Peyer's patch (tissue), 4 donors: ENCODE measurements at places on chromosomes 5 and 9.

GRCh38 chr5:132008163-132008473 lies 3.3 kb downstream of the ACSL6 start:
- DNase-seq: no peak

DNA sequence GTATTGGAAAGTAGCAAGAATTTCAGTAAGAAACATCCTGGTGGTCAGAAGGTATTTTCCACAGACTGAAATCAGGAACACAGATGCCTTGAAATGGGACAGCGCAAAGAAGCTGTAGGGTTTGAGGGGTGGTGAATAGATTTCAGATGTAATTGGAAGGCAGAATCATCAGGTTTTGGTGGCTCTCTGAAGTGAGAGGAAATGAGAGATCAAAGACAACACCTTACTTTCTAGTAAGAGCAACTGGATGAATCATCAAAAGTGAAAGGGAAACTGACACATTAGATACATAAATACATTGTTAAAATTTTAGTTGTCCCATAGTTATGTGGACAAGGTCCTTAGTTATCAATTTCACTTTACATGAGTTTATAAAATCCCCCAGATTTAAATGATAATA lies 188.2 kb upstream of the SLC27A6 start:
- no peak for DNase-seq

- no peak for DNase-seq
Observed at GRCh38 chr5:115575167-115576070, 26.9 kb downstream of the TICAM2 start.

GRCh38 chr9:128485414-128485855 lies 19.1 kb upstream of the GLE1 start:
- DNase-seq: no peak

DNA sequence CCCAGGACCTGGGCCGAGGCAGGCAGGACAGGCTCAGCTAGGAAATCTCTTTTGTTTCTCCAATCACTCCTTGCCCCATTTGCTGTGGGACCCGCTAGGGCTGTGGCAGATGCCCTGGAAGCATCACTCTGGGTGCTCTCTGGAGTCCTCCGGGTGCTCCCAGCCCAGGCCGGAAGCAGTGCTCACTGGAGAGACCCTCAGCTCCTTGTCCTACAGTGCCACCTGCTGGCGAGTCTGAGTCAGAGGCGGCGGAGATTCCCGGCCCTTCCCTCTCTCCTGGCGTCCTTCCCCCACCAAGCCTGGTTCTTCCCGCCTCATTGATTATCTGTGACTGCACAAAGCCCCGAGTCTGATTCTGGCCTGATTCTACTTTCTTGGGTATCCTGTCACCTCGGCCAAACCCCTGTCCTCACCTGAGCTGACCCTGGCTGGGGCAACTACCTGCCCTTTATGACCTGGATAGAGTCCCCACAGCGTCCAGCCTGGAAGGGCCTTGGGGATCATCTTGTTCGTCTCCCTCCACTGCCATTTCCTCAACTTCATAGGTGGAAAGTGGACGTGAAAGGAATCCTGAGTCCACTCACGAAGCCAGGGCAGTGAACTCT lies 7.3 kb upstream of the BARHL1 start:
- DNase-seq: peak; percentile 76

GRCh38 chr5:127995556-127995955 lies 88.0 kb upstream of the SLC12A2 start:
- DNase-seq: no peak

- no peak for DNase-seq
Observed at GRCh38 chr5:177557041-177557647, 2.8 kb upstream of the FAM193B start.

- DNase-seq: no peak
Observed at GRCh38 chr9:4861145-4861544, 68.4 kb downstream of the RCL1 start.

- DNase-seq: no peak
Observed at GRCh38 chr5:161284445-161284844, 262.1 kb downstream of the GABRB2 start.

DNA sequence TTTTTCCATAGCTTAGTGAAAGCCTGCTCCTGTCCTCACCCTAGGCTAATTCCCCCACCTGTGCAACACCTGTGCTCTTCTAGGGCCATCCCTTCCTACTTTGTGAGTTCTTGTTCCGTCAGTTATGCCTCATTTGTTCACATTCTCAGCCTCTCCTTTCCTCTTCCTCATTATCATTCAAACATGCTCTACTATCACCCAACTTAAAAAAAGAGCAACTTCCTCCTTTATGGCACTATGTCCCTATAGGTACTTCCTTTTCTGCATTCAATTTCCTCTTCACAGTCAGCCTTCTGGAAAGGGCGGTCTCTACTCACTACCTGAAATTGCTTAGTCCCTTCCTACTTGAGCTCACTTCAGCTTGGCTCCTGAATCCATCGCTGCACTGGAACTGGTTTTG lies 111.8 kb upstream of the LHFPL2 start:
- DNase-seq: no peak

GRCh38 chr9:2220036-2220435 lies 204.9 kb downstream of the SMARCA2 start:
- no peak for DNase-seq

- no peak for DNase-seq
Observed at GRCh38 chr5:98227489-98227888, 546.0 kb upstream of the RGMB start.

DNA sequence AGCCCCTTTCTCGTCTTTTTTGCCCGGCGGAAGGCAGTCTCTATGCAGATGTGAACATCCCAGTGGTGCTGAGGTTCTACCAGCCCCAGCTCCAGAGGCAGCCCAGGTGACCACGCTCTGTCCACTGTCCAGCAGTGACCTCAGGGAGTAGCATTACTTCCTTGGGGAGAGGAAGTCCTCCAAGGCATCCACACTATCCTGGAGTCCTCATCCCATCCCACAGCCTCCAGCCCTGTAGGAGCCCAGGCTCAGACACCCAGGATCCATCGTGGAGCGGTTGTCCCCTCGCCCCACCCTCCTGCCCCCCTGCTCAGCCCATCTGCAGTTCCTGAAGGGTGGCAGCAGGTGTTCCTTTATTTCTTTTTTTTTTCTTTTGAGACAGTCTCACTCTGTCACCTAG lies 294.5 kb upstream of the IRX4 start:
- no peak for DNase-seq

DNA sequence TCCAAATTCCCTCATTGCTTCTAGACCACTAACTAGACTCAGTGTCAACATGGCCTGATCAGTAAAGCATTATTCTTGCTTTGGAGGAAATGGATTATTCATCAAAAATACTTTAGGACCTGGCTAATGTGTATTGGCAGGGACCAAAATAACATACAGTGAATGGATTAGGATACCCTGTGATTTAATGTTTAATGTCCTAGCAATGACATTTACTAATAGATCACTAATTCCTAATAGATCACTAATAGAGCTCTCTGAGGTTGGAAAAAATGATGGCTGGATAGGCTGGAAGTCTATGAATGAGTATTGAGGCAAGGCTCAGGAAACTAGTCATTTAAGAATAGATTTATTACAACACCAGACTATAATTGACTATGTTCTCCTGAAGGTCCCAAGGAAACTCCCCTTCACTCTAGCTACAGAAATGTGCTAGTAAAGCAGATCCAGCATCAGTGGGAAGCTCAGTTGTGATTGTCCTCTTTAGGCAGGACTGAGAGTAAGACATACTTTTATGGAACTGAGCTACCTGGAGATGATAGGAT lies 46.1 kb upstream of the CHSY3 start:
- no peak for DNase-seq

- peak; percentile 90 for DNase-seq
Observed at GRCh38 chr5:54229041-54229780, 81.2 kb downstream of the ARL15 start.

DNA sequence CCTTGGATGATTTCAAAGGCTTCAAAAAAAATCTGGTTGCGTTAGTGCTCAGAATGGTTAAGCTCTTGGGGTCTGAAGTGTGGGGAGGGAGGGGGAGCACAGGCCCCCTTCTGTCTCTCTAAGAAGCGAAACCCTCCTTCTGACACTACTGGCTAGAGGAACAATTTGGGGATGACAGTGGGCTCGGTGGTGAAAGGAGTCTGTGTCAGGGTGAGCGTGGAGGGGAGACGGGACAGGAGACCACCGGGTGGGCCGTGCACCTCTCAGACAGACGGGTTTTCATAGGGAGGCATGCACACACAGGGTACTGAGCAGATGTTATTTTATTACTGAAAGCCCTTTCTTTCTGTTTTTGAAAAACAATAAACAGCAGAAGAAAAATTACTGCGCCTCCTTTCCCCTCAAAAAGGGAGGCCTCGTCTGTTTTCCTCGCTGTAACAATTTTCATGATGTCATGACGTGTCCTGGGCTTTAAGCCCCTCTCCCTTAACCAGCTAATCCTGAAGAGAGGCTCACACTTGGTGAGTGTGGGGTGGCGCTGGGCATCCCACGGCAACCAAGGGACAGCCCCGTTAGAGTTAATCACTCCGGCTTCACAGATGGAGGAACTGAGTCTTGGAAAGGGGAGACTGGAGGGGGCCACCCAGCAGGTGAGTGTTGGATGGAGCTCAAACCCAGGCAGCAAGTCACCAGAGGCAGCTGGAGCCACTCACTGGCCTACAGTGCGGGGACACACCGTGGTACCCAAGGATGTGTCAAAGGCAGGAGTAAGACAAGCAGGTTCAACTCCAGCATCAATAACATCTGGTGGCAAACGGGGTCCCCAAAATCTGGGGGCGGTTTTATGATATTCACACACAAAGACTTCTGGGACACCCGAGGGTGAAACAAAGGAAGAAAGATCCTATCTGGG lies 53.4 kb downstream of the PTCH1 start:
- no peak for DNase-seq

DNA sequence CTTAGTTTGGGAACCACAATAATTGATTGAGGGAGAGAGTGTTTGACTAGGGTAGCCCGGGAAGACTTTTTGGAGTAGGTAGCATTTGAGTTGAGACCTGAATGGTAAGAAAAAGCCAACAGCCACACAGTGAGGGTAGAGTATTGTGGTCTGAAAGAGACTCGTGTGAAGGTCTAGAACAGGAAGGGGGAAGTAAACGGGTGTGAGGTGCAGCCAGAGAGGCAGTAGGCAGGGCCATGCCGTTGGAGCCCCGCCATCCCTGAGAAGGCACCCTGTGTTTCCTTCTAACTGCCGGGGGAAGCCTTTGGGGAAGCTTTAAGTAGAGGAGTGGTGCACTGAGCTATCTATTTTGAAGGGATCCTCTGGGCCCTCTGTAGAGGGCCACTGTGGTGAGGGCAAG lies 3.5 kb upstream of the F2RL2 start:
- no peak for DNase-seq

- DNase-seq: no peak
Observed at GRCh38 chr5:113344973-113345940, 89.5 kb downstream of the TSSK1B start.
